ENCODE measurements at places on chromosomes 2 and 18. TPM values are rescaled to one million over a fixed set of nuclear protein-coding genes. Genes with fewer than 3 reads are reported as not detected.

- no peak for DNase-seq
- H3K27ac ChIP-seq: no peak overlapping the region
- H3K4me3 ChIP-seq: no peak overlapping the region
- H3K4me1 ChIP-seq: no peaks in the 10 kb centered on the region
- no peaks in the 10 kb centered on the region for H3K27me3 ChIP-seq
These were observed 35.6 kb upstream of the ZSWIM2 start for GRCh38 chr2:186884587-186884986.

The CFAP210 gene
- total RNA-seq: 0.33 TPM

The UGT1A5 gene
- not detected for total RNA-seq

DNA sequence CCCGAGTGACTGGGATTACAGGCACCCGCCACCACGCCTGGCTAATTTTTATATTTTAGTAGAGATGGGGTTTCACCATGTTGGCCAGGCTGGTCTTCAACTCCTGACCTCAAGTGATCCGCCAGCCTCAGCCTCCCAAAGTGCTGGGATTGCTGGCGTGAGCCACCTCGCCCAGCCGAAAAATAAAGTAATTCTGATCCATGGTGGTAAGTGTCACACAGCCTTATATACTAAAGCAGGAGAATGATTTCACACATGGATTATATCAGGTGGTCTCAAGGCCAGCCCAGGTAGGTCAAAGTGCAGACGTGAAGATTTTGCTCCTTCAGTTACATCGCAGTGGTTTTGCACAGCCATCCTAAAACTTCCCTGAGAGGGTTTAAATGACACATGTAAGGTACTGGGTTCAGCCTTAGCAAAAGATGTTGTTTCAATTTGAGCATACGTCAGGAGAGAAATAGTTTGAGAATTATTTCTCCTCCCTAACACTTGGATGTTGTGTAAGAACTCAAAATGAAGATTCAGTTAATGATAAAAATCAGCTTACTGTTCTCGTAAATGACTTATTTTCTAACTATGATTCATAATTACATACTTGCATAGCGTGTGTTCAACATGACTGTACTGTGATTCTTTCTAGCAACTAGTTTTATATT lies 93.0 kb upstream of the SLC39A10 start:
- no peak for DNase-seq
- peaks cover 2% of the 10 kb centered on the region for H3K4me1 ChIP-seq
- no peaks in the 10 kb centered on the region for H3K36me3 ChIP-seq
- H3K4me3 ChIP-seq: no peak overlapping the region
- no peak overlapping the region for H3K27ac ChIP-seq
- H3K27me3 ChIP-seq: no peaks in the 10 kb centered on the region

The CPO gene
- total RNA-seq: 0.66 TPM

The SRD5A2 gene
- total RNA-seq: not detected

DNA sequence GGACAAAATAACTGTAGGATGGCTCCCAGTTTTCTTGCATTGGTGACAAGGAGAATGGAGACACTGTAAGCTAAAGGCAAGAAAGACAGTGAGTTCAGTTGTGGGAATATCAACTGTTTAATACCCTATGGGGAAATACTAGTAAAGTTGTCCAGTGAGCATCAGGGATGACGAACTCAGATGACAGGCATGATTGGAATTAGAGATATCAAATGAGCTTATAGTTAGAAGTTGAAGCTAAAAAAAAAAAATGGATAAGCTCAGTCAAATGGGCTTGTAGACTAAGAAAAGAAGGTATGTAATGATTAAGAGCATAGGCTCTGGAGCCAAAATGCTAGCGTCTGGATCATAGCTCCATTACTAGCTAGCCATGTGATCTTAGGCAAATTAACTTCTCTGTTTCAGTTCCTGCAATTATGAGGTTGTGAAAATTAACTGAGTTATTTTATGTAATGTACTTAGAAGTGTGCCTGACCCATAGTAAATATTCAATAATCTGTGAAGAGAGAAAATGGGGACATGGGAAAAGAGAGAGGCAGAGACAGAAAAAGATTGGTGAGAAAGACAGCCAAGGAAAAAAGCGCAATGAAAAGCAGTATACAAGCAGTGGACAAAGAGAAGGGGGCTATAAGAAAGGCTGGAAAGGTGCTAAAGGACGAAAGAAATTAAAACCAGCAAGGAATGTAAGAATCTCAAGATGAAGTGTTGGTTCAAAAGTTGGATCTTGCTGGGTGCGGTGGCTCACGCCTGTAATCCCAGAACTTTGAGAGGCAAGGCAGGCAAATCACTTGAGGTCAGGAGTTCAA lies 95.7 kb upstream of the SLC39A10 start:
- no peaks in the 10 kb centered on the region for H3K36me3 ChIP-seq
- no peak overlapping the region for H3K4me3 ChIP-seq
- no peak for DNase-seq

The OXER1 gene
- 1.6 TPM for total RNA-seq

All from H9 (cell line).